ENCODE measurements at places on chromosomes 7 and 10.

GRCh38 chr7:48388911-48389310 is 217.7 kb downstream of the ABCA13 start:
- no peak for DNase-seq

DNA sequence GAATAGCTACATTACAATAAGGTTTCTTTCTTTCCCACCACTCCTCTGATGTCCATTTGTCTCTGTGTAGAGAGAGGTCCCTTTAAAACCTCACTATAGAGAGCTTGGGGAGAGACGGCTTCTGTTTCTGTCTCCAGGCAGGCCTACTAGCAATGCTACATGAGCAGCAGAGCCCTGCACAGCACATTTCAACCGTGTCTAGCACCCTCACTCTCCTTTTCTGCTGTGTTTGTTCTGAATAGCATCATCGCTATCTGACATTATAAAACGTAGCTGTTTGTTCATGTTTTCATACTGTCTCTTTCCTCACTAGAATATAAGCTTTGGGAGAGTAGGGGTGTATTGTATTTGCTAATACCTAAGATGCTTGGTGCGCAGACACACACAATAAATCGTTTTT is 487.8 kb upstream of the DPP6 start:
- DNase-seq: no peak

- DNase-seq: no peak
These were observed 29.8 kb upstream of the ING3 start for GRCh38 chr7:120920591-120921274.

DNA sequence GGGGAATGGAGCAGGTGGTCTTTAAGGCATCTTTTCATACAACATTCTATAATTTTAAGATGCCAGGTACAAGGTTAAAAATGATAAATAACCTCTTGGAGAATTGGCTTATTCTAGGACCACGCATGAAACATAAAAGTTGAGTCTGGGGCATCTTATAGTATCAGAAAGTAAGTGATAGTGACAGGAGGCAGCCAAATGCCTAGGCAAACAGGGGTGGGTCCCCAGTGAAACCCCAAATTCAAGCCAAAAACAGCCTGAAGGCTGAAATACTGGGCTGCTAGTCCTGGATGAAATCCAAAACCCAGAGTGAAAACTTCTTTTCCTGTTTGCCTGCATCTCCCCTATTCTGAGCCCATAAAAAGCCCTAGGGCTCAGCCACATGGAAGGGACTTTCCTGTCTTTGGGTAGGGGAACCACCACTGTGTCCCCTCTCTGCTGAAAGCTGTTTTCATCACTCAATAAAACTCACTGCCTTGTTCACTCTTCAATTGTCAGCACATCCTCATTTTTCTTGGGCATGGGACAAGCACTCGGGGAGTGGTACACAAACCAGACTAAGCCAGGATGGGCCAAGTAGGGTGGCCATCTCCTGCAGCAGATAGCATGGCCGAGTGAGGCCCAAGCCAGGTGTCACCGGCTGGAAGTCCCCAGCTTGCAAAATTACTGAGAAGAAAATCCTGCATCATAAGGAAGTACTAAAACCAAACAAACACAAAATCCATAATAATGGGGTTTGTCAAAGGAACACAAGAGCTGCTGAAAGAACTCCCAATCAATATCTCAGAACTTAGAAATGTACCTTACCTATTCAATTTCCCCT is 241.6 kb upstream of the GALNT17 start:
- DNase-seq: no peak

DNA sequence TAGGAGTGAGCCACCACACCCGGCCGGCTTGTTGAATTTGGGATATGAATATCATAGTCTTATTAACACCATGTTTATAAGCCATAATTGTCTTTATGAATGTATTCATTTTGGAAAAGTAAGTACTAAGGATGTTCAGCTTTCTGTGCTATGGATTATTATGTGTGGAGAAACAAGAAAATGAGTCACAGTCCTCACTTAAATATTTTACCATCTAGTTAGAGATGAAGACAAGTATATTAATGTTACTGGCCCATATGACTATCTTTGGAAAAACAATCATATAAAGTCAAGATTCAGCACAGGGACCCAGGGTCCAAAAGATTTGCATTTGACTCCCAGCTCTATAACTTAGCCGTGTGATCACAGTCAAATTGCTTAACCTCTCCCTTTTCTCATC is 9.8 kb upstream of the TOMM7 start:
- no peak for DNase-seq

GRCh38 chr7:98472521-98472954 is 71.6 kb upstream of the BAIAP2L1 start:
- DNase-seq: no peak

GRCh38 chr10:71750124-71750841 is 23.0 kb downstream of the VSIR start:
- DNase-seq: no peak

DNA sequence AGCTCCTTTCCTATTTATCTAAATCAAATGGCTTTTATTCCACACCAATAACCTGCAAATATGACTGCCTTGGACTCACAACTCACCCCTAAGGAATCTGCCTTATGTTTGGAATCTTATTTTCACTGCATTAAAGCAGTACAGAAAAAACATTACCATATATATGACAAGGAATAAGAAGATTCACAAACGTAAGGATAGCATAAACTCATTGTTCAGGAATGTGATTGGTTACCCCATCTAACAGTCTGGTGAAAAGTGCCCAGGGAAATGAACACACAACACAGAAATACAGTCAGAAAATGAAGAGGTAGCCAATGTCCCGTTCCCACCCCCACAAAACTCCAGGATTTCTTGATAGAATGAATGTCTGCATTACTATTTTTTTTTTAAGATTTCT is 2.0 kb downstream of the PPP3CB start:
- no peak for DNase-seq

DNA sequence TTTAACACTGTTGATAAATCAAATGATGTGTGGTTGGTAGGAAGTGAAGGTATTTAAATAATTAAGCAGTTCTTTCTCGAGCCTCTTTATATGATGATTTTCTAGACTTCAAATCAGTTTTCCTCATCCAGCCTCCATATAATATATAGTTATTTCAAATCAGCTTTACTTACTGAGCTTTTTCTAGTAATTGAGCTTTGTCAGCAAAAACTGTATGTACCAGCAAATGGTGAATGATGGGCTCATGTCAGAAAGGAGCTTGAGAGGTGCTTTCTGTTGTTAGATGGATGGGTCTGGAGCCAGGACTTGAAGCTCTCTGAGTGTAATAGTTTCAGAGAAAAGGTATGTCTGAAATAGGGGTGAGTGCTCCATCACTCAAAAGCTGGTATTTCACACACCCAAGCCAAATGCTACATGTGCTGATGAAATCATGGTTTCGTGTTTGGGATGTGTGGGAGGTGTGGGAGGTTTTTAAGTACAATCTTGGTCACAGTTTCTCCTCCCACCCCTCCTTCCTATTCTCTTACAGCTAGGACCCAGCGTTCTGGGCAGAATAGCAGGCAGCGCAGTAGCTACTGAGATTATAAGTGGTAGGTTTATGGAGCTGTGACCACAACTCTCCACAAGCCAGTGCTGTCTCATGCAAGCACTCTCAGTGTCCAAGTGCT is 55.8 kb downstream of the LRMDA start:
- DNase-seq: no peak

DNA sequence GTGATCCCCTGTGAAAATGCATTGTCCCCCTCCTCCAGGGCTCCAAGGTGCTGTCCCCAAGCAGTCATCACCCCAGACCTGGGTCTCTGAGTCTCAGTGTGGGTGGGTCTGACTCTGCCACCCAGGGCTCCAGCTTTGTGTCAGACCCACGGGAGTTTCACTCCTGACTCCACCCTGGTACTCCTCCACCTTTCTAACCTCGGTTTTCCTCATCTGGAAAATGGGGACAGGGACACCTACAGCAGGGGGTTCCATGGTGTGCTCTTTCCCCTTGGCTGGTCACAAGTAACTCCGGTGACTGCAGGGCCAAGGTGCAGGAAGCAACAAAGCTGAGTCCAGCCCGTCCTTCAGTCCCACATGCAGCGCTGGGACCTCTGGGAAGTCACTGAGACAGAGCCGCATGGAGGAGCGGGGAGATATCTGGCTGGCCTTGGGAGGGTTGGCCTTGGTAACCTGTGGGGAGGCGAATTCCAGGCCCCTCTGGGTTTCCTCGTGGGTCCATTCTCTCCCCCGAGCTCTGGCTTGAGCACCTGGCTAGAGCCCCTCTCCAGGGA is 41.8 kb upstream of the RABGEF1 start:
- DNase-seq: no peak

Data from HS-27A (cell line).